ENCODE measurements at places on chromosomes 6 and 20.
A peak's percentile ranks its signal among the peaks of the same experiment; 100 is the strongest.

- DNase-seq = no peak
Observed at GRCh38 chr6:169574420-169574819, 127.4 kb downstream of the WDR27 start.

DNA sequence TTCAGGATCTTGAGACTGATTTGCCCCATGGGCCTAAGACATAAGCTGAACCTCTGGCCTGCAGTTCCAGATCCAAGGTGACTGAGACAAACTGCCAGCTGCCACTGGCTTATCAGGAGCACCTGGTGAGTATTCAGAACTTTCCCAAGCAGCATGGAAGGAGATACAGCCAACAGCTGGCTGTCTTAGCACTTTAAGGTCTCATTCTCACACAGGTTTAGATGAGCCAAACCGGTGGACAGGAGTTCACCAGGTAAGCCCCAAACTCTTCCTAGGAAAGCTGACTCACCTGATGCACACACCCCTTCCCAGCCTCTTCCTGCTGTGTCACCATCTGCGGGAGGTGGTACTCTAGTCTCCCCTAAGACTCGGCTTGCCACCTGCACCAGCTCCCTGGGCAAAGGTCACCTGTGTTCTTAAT, at the start of gene BANF2:
Gene BANF2 (plus strand): TSS at position 36 of the 421 bp plus-strand sequence. CDS start 25,060 bp downstream, outside the sequence.
- no peak for DNase-seq

DNA sequence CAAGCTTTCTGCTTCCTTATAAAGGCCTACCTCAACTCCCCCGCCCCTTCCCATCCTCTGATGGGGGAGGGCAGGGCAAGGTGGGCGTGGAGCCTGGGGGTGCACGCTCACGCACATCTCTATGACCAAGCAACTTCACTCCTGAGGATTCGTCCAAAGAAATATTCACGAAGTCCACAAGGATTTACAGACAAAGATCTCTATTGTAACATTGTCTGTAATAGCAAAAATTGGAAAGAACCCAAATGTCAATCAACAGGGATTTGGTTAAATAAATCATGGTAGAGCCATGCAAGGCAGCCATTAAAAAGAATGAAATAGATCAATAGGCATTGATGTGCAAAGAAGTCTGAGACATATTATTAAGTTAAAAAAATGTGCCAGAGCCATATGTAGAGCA, 130.4 kb upstream of the AFDN start:
- DNase-seq = no peak

- peak; percentile 27 for DNase-seq
Observed at GRCh38 chr20:50381771-50382593, 128.2 kb upstream of the PTPN1 start.

DNA sequence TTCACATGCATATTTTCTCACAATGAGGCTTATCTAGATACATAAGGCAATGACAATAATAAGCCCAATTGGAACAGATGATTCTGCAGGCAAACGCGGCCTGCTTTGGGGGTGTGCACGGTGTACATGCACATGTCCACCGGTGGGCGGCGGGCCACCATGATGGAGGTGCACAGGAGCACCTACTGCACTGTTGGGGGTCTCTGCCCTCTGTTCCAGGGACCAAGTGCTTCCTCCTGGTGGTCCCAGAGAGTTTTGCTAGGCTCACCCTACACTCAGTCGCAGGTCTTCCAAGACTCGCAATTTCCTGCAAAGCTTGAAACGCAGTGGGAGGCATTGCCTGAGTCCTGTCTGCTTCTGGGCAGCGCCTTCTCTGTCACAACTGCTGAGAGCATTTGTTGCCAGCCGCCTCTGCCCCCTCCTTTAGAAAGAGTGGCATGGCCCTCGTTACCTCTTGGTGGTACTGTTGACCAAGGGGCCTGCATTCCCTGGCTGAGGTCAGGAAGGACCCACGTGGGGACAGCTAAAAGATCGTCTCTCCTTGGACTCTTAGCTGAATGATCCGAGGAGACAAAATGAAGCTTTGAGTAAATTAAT, 135.3 kb downstream of the ERMARD start:
- DNase-seq = no peak

GRCh38 chr20:61082720-61083119, 169.3 kb upstream of the CDH4 start:
- no peak for DNase-seq

DNA sequence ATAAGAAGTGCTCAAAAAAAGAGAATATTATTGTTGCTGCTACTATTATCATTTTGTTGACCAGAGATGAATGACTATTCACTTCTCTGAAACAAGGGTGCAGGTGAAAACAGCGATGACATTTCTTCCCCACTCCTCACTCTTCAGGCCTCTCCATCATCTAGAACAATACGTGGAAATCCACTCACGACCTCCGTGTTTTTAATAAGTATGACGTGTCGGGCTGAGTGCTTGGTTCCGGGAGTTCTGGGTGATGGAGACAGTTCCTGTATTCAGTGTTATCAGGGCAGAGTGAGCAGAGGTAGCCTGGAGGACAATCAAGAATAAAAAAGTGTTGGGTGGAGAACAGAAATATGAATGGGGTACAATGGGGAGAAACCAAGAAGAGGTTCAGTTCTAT, 130.0 kb upstream of the ZNF217 start:
- no peak for DNase-seq

GRCh38 chr6:90547079-90547478, 39.8 kb downstream of the MAP3K7 start:
- DNase-seq = no peak

DNA sequence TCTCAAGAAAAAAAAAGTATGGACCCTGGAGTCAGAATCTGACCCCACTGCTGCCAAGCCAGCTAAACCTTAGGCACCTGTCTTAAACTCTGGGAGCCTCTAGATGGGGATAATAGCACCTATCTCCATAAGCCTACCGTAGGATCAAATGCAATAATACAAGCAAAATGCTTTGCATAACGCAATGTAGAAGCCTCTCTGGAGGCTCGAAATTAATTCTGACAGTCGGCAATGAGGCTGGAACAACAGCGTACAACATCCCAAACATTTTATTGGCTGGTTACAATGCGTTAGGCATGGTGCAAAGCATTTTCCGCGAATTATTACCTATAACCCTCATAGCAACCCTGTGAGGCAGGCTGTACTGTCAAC, 521 bp downstream of the CDK5RAP1 start:
- DNase-seq = no peak

GRCh38 chr6:66429210-66429609, 722.2 kb upstream of the EYS start:
- DNase-seq = no peak

DNA sequence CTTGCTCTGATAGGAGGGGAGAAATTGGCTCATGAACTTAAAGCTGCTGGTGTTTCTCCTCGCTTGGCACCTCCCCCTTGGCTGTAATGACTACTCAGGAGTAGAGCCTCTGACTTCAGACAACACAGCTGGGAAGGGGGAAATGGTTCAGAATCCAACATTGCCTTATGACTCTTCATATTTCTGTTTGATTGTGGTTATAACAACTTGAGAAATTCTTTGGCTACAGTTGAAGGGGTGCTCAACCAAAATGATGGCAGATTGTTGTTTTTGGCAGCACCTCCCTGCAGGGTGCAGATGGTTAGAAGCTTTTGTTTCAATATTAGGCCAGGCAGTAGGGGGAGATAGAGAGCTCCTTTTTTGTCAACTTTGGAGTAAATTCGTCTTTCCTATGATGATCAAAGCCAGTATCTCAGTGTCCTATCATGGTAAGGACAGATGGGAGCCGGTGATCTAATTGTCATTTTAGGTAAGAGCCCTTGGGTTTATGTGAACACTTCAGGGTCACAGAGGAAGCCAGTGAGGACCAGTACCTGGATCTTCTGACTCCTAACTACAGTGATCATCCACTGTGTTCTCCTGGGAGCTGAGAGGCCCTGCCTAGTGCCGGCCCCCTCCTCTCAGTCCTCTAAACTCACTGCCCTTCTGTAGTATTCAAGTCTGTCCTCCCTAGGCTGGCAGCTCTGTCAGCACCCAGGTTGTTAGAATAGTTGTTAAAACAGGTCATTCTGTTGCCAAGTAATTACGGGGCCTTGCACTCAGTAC, 39.9 kb downstream of the RPRD1B start:
- DNase-seq = peak; percentile 44

DNA sequence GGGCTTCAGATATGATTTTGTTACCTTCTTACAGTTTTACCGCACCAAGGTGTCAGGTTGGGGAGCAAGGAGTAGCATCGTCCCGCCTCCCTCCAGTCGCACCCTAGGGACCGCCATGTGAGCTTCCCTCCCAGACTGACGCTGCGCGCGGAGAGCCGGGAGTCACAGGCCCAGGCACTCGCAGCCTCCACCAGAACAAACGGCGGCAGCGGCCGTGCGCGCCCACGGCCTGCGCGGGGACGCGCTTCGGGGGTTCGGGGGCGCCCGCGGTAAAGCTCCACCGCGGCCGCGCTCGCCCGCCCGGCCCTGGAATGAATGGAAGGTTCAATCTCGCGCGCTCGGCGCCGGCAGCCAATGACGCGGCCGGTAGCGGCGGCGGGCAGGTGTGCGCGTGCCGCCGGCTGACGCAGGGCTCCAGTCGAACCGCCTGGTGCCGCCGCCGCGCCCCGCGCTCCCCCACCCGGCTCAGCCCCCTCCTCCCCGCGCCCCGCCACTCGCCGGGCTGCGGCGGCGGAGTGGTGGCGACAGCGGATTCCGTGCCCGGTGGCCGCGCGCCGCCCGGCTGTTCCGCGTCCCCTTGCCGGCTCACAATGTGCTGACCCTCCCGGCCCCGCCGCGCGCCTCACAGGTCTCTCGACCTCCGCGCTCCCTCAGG, 16.5 kb upstream of the LIN28B start:
- DNase-seq = no peak

- no peak for DNase-seq
Observed at GRCh38 chr6:159378411-159379328, 209.5 kb downstream of the FNDC1 start.

DNA sequence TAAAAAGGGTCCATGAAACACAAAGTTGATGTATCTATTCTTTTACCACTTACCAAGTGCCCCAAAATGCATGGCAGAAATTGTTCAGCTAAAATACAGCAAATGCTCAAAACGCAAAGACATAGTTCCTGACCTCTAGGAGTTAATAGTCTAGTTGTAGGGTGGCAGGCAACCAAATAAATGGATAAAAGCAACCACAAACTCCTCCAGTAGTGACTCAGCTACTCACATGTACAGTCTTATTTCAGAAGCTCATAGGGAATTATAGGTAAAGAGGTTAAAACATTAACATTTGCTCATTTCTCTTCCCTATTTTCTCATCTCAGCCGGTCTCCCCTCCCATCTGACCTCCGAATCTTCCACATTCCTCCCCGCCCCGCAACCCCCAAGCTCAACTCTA, 143.9 kb upstream of the INSM1 start:
- no peak for DNase-seq

DNA sequence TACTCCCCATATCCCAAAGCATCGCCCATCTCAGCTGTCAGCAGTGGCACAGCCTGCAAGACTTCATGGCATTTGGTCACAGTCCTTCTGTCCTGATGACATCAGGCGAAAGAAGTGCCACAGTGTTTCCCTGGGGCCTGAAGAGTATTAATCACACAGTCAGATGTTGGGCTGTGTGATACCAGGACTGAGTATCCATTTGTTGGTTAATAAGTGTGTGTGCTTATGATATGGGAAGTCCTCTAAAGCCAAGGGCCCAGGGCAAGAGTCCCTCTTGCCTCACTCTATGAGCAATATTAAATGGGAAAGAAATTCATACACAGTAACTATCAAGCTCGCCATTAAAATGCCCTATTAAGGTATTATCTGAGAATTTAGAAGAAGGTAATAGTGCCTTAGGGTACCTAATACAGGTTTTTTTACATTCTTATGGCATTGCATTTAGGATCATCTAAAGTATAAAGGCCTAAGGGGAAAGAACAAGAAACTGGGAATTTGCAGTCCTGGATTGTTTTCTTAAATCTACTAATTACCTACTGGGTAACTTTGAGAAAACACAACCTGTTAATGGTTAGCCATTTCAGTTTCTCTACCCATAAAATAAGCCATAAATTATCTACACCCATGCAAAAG, 204.1 kb upstream of the PREP start:
- no peak for DNase-seq

DNA sequence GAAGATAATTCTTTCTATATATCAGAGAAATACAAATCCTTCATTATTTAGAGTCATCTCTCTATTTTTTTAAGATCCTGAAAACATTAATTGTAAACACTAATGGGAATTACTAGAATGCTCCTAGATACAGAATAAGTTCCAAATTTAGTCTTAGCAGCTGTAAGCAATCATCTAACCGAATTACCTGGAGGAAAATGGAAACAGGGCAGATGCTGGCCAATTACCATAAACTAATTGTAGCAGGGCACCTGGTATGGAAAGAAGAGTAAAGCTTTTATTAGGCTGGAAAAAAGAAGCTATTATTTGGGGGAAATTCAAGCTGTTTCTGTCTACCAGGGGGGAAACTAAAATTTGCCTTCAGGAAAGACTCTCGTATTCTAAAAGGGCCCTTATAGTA, 257.5 kb downstream of the MMUT start:
- DNase-seq = no peak

GRCh38 chr6:85726206-85726605, 83.5 kb upstream of the SYNCRIP start:
- DNase-seq = no peak

DNA sequence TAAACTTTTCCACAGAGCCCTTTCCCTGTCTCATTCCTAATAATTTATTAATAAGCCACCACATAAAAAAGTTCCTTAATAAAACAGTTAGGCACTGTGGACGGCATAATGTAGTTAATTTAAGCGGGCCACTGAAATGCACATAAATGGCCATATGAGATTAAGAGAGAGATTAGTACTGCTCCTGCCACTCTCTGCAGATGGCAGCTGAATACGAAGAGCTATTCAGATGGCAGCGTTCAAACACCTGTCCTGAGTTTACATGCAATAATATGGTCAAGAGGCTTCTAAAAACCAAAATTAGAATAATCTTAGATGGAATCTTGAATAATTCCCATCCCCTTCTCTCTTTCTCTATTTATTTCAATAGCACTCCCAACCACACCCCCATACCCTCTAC, 461.8 kb downstream of the PKHD1 start:
- no peak for DNase-seq

DNA sequence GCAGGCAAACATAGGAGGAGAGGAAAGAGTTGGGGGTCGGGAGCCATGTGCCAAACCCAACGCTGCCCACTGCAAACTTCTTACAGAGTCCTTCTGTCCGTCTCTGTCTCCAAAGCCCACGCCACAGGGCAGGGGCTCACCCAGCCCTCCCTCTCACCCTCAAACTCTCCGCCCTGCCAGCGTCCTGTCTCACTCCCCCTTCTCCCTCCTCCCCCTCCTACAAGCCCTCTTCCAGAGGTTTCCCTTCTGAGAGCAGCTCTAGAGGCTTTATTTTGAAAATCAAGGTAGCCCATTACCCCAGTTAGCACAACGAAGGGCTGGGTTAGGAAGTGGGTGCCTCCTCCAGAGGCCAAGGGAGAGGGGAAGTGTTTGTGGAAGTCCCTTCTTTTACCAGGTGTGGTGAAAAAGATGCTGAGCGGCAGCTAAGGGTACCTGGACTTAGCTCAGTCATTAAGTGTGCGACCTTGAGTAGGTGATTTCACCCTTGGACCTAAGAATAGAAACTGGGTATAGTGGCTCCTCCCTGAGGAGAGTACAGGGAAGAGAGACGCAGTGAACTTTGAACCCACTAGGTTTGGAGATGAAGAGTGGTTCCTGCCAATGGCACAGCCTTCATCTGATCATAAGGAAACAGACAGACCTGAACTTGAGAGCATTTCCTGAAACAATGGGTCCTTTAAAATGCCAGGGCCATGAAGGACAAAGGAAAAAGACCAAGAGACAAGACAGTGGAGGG, 123.8 kb downstream of the BANF2 start:
- no peak for DNase-seq

- DNase-seq = no peak
Observed at GRCh38 chr6:395432-396125, 4.0 kb downstream of the IRF4 start.
